Foreskin melanocyte (primary cell): ENCODE measurements at places on chromosomes 2 and 18.
A peak's percentile ranks its signal among the peaks of the same experiment; 100 is the strongest.

DNA sequence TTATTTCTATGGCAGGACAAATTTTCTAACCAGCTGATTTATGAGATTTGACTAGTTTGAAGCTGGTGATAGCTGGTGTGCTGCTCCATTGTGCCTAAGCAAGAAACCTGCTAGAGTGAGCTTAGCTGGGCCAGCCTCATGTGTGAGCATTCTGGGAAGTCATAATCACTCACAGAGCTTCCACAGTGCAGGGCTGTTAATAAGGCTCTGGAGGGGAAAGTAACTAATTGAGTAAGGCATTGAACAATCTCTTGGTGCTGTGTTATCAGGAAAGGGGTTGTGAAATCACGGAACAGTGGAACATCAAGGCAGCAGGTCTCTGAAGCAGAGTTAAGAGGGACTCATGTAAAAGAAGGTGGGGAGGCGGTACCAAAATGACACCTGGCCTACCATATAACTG, 772.6 kb downstream of the MBD2 start:
- no peak for DNase-seq

GRCh38 chr2:27041752-27042151, 9.0 kb downstream of the TMEM214 start:
- no peak for DNase-seq

DNA sequence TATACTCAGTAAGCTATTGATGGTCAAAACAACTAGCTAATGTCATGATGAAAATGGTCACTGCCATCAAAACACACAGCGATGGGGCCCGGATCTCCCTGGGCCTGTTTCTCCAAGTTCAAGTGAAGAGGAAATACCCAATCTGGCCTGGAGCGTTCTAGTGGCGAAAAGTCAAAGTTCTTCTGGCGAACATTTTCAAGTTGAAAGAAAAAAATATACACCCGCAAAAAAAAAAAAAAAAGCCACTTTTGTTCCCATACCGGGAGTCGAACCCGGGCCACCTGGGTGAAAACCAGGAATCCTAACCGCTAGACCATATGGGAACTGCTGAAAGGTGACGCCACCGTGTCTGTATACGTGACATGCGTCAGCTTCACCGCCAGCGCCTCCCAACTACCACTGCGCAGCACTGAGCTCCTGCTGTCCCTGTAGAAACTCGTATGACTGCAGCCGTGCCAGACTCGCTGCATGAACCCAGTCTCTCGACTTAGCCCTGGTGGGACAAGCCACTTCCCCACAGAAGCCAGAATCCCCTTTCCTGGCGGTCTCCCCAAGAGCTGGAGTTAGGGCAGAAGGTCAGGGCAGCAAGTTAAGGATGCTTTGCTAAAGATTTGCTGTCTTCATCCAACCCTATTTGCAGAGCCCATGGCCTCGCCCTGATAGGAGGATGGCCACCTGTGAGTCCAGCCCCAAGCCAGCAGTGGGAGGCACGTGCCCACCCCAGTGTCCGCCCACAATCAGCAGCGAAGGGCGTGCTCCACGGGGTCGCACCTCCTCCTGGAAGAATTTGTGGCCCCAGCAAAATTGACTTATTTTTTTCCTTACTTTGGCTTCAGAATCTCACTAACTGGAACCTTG, 5.6 kb upstream of the IMP4 start:
- DNase-seq, result peak; percentile 63

DNA sequence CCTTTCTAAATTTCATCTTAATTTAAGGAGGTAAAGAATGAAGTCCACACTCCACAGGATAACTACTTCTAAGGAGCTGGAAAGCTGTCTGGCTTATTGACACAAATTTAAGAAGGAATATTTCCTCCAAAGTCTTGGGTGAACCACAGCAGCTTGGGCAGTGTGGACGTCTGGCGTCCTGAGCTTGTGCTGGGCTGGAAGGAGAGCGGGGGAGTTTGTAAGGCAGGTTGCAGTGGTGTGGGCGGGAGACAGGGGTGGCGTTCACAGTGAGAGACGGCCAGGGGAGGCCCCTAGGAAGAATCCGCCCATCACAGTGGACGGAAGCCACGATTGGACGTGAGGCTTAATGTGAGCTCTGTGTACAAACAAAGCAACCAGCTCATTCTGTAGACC, 25.7 kb downstream of the ADI1 start:
- DNase-seq, result no peak

DNA sequence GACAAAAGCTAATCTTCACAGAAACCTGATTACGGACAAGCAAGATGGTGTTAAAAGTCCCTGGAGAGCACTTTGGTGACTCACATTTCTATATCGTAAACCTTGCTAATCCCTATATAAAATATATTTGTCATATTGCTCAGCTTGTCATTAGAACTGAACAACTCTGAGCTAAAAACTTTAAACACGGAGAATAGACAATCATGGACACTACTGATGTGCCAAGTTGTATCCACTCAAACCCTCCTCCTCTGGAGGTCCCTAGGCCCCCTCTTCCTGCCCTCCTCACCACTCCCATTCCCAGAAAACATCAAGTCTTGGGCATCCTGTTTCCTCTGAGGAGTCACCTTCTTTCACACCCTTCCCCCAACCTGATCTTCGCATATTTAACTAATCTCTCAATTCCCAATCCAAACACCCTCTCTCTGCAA, 138.7 kb upstream of the PID1 start:
- DNase-seq, result no peak

GRCh38 chr2:112688086-112688880, 32.5 kb upstream of the NT5DC4 start:
- DNase-seq, result no peak

DNA sequence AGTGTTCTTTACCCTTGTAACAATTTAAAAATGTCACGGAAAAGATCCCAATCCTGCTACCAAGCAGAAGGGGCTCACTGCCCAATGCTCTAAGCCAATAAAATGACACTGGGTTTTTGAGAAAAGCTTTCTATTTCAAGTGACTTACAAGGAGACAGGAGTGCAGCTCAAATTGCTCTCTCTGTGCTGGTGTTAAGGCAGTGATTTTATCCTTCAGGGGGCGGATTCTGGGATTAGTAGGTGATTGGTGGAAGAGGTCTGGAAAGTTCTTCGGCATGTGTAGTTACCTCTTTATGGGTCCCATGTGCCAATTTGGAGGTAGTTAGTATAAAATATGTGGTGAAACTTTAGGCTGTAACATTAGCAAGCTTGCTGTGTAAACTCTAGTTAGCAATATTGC, 27.4 kb upstream of the MCM6 start:
- DNase-seq, result no peak

DNA sequence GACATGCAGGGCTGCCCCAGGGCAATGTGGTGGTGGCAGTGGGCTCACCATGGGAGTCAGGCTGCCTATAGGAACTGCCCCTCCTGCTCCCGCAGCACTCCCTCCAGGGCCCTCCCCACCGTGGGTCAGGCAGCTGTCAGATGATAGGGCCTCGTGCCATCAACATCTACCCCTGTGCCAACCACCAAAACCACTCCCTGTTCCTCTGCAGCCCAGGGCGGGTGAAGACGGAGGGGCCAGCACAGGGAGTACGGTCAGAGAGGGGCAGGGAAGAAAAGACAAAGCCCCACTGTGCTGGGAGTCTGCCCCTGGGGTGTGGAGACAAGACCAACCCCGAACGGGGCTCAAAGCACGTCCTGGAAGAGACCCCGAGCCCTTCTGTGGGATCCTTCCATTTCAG, 97.4 kb downstream of the TNS1 start:
- DNase-seq, result peak; percentile 97

DNA sequence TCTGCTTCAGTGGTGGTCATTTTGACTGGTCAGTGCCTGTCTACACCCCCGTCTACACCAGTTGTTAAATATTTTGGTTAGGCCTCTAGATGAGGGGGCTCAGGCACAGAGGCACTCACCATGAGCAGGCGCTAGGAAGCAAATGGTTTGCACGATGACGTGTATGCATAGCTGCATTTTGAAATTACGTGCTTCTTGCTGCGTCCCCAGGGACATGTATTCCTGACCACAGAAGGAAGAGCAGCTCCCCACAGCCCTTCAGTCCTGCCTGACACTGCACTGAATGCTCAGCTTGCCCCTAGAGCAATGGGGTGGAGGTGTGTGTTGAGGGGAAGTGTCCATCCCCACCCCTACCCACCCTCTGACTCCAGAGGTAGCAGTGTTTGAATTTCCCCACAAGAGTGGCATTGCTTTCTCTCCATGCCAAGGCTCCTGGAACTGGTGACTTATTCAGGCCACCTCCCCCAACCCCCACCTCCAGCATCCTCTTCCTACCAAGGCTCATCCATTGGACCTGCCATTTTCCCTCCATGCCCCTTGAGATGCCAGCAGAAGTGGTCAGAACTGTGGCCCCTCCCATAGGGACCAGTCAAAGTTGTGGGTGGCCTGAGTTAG, 11.4 kb upstream of the ZAP70 start:
- DNase-seq, result no peak

DNA sequence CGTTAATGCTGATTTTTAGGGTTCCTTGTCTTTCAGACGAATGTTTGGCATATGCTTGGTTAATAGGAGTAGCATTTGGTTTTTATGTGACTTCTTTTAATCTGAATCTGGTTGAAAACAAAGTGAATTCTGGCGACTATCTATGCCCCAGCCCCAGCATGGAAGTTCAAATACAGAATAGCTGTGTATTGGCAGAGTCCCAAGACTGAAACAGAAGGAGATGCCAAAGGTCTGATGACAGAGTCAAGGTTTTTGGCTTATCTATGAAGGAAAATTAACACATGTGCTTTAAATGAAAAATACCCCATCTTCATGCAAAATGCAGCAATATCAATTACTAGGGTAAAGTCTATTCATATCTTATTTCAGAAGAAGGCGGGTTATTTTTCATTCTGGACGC, 734.8 kb upstream of the NXPH2 start:
- no peak for DNase-seq

DNA sequence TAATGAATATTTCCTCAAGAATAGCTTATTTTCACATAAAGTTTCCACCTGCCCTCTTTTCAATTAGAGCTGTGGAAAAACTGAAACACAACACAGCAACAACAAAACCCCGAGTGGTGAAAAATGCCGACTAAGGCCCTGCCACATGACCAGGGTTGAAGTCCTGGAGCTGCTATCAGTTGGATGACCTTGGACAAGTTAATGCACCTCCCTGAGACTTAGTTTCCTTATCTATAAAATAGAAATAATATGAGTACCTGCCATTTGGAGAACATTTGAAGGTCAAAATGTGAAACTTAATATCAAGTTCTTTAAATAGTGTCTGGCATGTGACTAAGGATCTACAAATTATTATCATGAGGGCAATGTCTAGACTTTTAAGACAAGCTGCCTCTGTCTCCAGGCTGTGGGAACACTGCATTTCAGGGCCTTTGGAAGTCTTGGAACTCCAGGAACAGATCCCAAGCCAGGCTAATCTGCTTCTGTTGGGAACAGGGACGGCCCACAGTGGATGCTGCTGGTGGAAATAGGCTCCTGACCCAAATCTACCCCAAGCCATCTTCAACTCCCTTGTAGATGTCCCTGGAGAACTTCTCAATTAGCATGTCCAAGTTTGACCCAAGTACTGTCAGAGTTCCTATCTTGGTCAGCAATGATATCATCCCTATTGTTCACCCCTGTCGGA, 42.0 kb upstream of the TRIB2 start:
- no peak for DNase-seq

GRCh38 chr2:197947219-197947757, 142.9 kb downstream of the PLCL1 start:
- no peak for DNase-seq

GRCh38 chr2:122033778-122034177, 278.3 kb downstream of the TSN start:
- no peak for DNase-seq

GRCh38 chr18:58005011-58005410, 39.0 kb upstream of the NEDD4L start:
- DNase-seq, result no peak

DNA sequence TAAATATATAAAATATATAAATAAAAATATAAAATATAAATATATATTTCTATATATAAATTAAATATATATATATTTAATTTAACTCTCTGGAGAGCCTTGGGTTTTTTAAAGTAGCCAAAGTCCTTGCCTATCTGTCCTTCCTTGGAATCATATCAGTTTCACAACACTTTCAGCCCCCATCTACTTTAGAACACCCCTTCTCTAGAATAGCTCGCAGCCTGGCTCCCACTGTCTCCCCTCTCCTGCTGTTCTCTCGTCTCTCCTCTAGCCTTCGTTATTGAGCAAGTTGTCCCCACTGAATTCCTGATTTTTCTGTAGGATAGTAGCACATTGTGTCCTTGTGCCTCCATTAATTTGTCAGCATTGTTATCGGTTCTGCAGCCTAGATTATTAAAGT, 677.0 kb downstream of the RNF144A start:
- DNase-seq, result no peak

DNA sequence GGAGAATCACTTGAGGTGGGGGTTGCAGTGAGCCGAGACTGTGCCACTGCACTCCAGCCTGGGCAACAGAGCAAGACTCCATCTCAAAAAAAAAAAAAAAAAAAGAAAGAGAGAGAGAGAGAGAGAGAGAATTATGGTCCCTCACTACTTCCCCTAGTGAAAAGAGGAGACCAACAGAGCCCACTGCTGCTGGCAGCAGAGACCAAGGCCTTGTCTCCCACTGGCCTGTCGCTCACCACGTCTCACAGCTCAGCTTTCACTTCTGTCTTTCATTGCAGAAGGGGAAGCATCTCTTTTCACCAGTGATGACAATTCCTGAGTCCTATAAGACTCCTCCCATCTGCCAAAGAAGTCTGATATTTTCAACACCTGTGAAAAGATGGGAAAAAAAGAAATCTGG, 81.3 kb downstream of the CLHC1 start:
- no peak for DNase-seq

DNA sequence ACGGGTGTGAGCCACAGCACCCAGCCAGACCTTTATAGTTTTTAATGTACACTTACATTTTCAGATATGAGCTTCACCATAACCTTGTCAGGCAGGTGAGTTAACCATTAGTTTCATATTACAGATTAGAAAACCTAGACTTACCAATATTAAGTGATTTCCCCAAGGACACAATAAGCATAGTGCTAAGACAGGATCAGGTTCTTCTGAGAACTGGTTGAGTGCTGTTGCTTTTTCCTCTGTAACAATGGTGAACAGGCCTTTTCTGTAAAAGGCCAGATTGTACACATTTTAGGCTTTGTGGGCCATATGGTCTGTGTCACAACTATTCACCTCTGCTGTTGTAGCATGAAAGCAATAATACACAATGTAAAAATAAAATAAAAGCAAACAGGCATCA, 332.0 kb downstream of the PIK3C3 start:
- no peak for DNase-seq

DNA sequence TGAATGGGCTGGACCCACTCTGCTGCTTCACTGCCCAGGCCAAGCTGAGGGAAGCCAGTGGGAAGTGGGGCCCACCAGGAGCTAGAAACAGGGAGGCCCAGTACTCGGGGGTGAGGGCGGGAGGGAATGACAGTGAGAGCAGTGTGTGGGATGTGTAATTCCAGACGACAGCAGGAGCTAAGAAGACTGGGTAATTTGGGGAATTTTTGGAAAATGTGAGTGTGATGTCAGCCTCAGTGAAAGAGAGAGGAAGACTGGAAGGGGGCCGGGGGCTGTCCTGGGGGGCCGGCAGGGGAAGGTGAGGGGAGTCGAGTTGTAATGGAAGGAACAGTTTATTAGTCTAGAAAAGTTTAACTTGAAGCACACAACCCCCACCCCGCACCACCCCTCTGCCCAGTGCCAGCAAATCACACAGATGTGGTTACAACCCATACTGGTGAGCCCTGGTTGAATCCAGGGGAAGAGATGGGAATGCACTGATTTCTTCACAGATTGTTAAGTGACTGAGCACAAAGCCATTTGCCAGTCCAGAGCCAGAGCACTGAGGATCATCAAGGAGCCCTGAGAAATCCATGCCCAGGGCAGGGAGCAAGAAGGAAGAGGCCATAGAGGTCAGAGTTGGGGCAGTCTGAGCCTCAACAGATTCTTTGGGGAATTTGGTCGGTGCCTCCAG, 76.7 kb upstream of the PKDCC start:
- no peak for DNase-seq
